Stimulated activated CD8-positive, alpha-beta memory T cell treated with anti-CD3 and anti-CD28 coated beads, Interleukin-7, amount 100 ng/mL, for 1 hour (primary cell): ENCODE measurements at places on chromosomes 4 and X.

- DNase-seq: no peak
Observed at GRCh38 chrX:48531358-48531959, 8.1 kb upstream of the TBC1D25 start.

DNA sequence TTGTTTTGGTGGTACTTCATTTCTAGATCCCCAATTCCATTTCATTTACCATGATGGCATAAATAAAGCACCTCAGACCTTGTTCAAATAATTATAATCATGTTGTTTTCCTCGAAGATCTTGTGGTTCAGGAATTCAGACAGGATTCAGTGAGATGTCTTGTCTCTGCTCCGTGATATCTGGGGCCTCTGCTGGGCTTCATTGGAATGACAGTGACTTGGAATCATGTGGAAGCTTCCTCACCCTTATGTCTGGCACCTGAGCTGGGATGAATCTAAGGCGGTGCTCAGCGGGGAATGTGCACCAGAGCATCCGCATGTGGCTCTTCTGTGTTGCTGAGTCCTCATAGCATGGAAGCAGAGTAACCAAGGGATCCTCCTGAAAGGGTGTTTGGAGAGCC is 132.2 kb downstream of the VEGFC start:
- DNase-seq: no peak

DNA sequence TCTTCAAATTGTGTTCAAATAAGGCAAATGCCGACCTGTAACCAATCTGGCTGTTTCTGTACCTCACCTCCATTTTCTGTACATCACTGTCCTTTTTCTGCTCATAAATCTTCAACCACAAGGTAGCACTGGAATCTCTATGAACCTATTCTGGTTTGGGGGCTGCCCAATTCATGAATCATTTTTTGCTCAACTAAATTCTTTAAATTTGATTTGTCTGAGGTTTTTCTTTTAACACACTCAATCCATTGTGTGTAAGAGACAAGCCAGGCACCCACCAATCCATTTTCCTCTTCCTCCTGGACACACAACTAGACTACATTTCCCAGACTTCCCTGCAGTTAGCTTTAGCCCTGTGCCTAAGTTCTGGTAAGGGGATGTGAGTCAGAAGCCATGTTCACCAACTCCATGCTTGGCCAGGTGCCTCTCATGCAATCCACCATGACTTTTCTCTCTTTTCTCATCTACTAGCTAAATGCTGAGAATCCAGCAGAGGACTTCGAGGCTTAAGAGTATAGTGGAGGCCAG is 193.2 kb upstream of the KLF3 start:
- DNase-seq: no peak

DNA sequence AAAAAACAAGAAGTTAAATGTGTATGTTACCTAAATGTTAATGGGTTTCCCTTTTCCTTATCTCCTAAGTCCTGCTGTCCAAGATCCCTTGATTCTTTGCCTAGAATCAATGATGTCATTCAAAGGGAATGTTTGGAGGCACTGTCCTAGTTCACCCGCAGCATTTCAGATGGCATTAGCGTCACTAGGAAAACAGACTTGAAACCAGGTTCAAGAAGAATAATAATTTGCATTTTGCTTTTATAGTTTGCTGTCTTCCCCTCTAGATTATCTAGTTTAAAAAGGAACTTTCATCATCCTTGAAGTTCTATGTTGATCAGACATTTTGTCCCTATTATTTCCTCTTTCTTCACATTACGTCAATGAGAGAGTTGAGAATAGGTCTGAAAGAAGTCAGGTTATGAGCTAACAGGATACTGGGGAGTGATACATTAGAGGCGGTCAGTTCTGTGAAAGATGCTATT is 234.1 kb upstream of the PGRMC2 start:
- DNase-seq: no peak

- DNase-seq: no peak
Observed at GRCh38 chr4:118799231-118799942, 36.5 kb downstream of the SEC24D start.

DNA sequence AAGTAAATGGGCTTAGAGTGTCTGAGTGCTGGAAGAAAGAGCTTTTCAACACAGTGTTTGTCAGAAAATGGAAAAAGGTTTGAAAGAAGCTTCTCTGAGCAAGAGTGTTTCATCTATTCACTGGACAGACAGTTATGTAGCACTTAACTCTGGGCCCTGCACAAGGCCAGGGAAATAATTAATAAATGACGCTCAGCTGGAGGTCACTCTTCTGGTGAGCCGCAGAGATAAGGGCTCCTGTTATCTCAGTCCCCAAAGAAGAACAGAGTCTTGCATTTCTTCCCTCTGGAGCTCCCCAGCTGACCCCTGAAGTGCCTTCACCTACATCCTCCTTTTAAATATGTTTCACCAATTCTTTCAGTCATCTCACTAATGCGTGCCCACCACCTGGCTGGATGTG is 90.4 kb downstream of the SLC16A2 start:
- DNase-seq: no peak

GRCh38 chrX:20461576-20461975 is 194.9 kb upstream of the RPS6KA3 start:
- DNase-seq: no peak

- DNase-seq: no peak
Observed at GRCh38 chrX:129845616-129846190, 2.0 kb upstream of the ZDHHC9 start.

DNA sequence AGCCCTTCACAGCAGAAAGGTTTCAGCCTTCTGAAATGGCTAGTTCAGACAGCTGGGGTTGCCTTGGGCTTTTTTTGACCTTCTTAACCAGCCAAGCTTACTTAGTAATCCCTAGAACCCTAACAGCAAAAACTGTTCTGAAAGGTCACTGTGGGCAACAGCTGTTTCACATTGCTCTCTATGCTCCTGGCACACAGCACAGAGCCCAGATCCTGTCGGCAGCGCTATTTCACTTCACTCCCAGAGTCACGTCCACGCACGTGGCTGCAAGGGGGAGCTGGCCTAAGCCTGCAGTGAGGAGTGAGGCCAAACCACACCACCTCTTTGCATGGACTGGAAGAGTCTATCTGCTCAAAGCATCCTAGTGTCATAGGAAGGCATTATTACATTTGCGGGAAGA is 32.0 kb upstream of the STS start:
- no peak for DNase-seq

DNA sequence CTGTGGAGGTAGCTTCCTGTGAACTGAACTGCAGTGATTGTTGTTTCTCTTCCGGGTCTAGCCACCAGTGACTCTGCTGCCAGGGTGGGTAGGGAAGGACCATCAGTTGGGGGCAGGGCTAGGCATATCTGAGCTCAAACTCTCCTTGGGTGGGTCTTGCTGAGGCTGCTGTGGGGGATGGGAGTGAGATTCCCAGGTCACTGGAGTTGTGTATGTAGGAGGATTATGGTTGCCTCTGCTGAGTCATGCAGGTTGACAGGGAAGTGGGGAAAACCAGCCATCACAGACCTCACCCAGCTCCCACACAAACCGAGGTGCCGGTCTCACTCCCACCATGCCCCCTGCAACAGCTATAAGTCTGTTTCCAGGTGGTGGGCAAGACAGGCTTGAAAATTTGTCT is 1937.8 kb downstream of the PCDH7 start:
- DNase-seq: no peak

- DNase-seq: no peak
Observed at GRCh38 chrX:37692918-37693317, 7.3 kb downstream of the XK start.
